ENCODE measurements at places on chromosomes 11 and 22.

- no peak for DNase-seq
These were observed 34.2 kb upstream of the ADSL start for GRCh38 chr22:40312050-40312449.

- DNase-seq = peak; percentile 40
These were observed 15.8 kb upstream of the SIK2 start for GRCh38 chr11:111586388-111586831.

DNA sequence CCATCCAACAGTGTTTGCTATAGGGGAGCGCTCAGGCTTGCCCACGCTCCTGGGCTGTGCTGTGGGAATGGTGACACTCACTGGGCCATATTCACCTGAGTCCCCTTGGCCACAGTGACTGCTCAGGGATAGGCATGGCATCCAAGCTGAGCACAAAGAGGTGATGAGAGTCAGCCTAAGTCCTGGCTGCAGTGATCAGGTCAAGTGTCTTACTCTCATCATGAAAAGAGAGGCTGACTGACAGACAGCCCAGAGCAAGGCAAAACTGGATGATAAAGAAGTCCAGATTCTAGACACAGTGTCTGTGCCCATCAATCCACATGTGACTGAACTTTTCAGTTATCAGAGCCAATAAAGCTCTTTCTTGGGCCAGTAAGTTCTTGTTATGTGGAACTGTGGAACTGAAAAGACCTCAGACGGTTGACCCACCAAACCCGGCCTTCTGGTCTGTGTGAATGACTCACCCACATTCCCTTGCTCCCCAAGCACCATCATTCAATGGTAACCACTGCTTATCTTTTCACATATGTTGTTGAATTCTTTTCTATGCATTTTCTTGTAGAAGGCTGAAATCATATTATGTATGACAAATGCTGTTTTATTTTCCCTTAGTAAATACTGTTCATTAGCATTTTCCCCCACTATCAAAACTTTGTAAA lies 43.2 kb upstream of the YPEL1 start:
- no peak for DNase-seq

DNA sequence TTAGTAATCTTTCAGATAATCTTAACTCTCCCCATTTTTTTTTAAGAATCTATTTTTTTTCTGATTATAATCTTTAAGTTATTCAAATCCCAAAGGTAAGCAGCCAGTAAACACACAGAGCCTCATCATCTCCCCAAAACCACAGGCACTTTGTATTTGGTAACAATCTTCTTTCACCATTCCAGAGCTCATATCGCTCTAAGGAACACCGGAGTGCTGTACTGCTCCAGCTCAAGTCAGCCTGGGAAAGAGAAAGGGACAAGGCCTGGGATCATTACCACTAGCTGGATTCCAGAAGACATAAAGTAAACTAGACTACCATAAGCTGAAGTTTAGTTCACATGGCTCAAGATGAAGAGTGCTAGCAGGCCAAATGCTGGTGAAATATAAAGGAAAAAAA lies 73.0 kb upstream of the APOA1 start:
- DNase-seq = no peak

- DNase-seq = no peak
These were observed 6.6 kb downstream of the PARVB start for GRCh38 chr22:44030702-44031082.

DNA sequence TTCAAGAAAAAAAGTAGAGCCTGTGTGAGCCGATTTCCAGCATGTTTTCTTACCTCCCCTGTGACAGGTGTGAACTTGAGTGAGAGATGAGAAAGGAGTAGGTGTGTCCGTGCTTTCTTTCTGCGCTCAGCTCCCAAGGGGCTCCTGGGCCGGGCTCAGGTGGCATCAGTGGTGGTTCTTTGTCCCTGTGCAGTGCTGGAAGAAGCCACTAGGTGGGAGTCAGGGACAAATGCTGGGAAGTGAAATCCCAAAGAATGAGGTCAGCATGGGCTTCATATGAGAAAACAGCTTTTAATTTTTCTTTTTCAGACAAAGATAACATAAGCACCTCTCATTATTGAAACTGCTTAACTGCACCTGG lies 57.8 kb downstream of the PPFIBP2 start:
- DNase-seq = no peak

- peak; percentile 51 for DNase-seq
These were observed 18.6 kb upstream of the CD5 start for GRCh38 chr11:61083601-61084147.

GRCh38 chr11:115158053-115158452 lies 346.2 kb downstream of the CADM1 start:
- DNase-seq = no peak

GRCh38 chr11:57376095-57377090 lies 4.6 kb downstream of the PRG3 start:
- DNase-seq = no peak

DNA sequence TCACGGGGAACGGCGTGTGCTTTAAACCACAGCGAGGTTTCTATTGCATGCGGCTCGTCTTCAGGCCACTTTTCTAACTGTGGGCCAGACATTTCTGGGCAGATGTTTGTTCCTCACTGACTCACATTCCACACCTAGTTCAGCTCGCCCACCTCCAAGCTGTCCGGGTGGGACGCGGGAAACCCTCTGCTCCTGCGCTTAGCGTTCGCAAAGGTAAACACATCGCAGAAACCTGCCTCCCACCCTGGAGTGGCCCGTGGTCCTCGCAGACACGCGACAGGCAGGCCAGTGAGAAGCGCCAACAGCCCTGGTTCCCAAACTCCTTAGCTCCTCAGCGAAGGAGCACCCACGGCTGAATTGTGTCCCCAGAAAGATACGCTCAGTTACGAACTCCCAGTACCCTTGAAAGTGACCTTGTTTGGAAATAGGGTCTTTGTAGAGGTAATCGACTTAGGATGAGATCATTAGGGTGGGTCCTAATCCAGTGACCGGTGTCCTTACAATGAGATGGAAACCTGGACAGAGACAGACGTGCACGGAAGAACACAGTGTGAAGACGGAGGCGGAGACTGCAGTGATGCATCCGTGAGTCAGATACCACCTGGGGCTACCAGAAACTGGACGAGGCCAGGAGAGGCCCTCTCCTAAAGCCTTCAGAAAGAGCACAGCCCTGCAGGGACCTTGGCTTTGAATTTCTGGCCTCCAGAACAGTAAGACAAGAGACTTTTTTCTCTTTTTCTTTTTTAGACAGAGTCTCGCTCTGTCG lies 82.7 kb downstream of the CELSR1 start:
- DNase-seq = no peak

GRCh38 chr22:49599691-49600455 lies 227.8 kb downstream of the BRD1 start:
- no peak for DNase-seq

DNA sequence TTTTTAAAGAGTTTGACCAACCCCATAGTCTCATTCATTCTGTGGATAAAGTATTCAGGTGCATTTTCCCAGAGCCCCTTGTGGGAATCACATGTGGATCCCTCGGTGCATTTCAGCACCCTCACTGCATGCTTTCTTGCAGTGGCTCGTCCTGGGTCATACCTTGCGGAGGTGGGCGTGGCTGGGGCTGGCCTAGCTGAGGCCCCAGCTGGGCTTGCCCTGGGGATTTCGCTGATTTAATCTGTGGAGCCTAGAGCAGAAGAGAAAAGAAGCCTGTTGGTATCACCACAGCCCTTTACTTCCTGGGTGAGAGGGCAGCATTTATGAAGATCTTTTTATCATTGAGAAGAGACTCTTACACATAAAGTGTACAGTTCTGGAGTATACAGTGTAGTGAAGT lies 53.1 kb downstream of the FBXO7 start:
- DNase-seq = no peak

DNA sequence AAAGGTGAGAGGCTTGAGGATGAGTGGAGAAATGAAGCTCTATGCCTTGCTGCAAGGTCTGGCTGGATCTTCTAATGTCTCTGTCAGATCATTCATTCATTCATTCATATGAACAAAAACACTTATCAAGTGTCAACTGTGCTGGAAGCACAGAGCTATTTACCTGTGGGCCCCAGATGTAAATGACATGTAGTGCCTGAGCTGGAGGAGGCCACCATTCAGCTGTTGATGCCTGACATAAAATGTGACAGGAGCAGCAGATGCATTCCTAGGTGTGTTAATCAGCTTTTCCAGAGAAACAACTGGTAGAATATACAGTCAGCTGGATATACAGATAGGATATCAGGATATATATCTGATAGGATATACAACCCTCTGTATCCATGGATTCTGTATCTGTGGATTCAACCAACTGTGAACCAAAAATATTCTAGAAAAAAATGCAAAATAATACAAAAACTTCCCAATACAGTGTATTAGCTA lies 44.5 kb downstream of the TSPAN18 start:
- no peak for DNase-seq

- DNase-seq = peak; percentile 61
These were observed 61.5 kb upstream of the SLC25A18 start for GRCh38 chr22:17501679-17502285.

GRCh38 chr22:36156515-36157419 lies 3.8 kb downstream of the APOL3 start:
- peak; percentile 63 for DNase-seq

DNA sequence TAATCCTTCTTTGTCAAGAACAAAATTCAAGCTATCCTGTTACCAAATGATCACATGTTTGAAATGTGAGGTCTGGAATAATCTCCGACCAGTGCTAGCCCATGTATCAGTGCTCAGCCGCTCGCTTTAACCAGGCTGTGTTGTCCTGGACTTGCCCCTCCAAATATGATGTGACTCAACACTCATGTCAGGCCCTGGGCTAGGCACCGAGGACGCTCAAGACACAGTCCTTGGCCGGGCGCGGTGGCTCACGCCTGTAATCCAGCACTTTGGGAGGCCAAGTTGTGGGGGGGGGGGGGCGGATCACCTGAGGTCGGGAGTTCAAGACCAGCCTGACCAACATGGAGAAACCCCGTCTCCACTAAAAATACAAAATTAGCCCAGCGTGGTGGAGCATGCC lies 54.1 kb upstream of the WNT7B start:
- no peak for DNase-seq

- DNase-seq = no peak
These were observed 36.1 kb upstream of the ANKK1 start for GRCh38 chr11:113351480-113351879.

GRCh38 chr11:120324932-120325810 lies at the start of gene TLCD5:
TLCD5 (plus strand) TSS chr11:120325299; CDS start chr11:120327442, 2,143 bp downstream.
- no peak for DNase-seq
